ENCODE measurements at places on chromosomes 2 and 18. TPM values are rescaled to one million over a fixed set of nuclear protein-coding genes. Genes with fewer than 3 reads are reported as not detected.

DNA sequence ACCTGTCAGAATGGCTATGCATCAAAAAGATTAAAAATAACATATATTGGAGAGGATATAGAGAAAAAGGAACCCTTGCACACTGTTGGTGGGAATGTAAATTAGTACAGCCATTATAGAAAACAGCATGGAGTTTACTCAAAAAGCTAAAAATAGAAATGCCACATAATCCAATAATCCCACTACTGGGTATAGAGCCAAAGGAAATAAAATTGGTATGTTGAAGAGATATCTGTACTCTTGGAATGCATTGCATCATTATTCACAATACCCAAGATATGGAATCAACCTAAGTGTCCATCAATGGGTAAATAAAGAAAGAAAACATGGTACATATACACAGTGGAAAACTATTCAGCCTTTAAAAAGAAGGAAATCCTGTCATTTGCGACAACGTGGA is 77.2 kb downstream of the C1D start:
- DNase-seq: no peak

- DNase-seq: no peak
Measured at GRCh38 chr2:176189681-176190641, 1.5 kb downstream of the HOXD1 start.

DNA sequence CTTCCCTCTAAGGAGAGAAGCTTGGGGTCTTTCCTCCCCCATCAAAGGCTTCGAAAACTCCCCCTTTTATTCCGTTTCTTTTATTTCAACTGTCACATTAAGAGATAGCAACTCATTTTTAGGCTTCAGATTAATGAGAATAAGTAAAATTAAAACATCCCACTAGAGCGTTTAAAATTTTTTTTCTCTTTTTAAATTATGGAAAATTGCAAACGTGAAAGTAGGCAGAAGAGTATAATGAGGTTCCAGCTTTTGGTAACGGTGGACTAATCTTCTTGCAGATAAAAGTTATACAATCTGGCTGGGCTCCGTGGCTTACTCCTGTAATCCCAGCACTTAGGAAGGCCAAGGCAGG is 21.9 kb upstream of the RMP24 start:
- no peak for DNase-seq

HOXD12 gene
- total RNA-seq: not detected

ANTXR1 gene
- 23.3 TPM for total RNA-seq

All from mammary epithelial cell (primary cell).